ENCODE measurements at places on chromosomes 2 and 18. TPM values are rescaled to one million over a fixed set of nuclear protein-coding genes. Genes with fewer than 3 reads are reported as not detected.

The KCNJ3 gene
- 0.04 TPM for polyA plus RNA-seq

- DNase-seq = no peak
These were observed 96.4 kb downstream of the ITGB1BP1 start for GRCh38 chr2:9326975-9327374.

DNA sequence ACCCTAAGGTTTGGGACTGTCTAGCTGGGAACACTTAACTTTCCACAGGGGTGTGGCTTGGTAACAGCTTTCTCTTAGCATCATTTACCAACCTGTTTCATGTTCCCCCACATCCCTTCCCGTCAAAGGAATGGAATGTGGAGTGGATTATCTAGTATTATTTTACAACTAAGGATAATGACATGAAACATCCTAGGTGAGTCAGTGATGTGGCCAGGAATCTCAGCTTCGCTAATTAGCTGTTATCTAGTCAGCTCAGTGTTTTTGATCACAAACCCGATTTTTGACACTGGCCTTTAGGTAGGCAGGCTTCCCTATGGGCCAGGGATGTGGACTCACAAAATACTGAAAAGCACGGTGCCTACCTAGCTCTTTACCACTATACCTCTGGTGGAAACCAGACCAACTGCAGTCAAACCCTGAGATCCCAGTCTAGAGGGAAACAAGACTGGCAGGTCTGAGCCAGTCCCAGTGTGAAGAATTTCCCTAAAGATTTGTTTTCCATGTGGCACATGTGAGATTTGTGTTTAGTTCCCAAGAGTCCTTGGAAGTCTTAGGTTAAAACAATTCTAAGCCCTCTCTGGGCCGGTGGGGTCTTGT is 2.8 kb upstream of the NRP2 start:
- DNase-seq = no peak

DNA sequence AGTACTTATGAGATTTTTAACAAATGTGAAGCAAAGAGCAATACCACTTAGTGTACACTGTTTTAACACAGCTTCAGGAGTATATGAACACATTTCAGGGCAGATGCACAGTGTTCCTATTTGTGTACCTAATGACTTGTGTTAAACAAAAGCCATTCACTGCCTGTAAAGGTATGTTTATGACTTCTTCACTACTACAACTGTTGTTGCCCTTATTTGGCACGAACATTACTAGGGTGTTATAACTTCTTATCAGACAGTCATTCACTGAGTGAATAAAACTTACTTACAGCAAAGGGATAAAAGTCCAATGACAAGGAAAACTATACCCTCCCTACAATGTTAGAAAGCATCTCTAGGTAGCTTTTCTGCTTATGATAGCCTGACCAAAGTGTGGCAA is 85.4 kb upstream of the CAVIN2 start:
- DNase-seq = no peak

GRCh38 chr2:69159986-69160385 is 147.0 kb downstream of the ANTXR1 start:
- DNase-seq = no peak

DNA sequence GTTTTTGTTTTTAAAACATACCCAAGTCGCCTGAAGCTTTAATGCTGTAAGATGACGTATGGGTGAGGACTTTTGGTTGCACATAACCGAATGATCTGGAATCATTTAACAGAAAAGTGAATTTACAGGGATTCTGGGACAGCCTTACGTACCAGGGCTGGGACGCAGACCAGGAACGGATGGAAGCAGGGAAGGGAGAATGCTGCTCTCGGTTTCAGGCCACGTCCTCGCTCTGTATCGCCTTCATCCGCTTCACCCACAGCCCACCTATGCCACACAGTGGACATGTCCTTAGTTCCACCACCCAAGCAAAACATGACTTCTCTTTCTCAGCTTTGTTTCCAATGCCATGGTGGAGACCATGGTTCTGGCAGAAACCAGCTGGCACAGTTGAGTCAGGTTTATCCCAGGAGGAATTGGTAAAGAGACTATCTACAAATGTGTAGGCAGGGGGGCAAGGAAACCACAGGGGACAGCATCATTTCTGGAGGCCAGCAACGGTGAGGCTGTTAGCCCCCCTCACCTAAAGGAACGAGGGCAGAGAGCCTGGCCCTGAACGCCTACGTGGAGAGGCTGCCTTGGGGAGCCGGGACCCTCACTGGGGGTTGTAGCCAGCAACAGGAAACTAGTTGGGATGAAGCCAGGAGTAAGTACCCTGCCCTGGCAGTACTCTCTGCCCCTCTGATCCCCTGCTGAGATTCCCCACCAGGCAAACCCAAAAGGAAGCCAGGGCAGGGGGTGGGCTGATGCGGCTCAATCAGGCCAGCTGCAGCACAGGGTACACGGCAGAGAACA is 132.5 kb downstream of the NDUFA10 start:
- no peak for DNase-seq

The FN1 gene
- 40.3 TPM for polyA plus RNA-seq

DNA sequence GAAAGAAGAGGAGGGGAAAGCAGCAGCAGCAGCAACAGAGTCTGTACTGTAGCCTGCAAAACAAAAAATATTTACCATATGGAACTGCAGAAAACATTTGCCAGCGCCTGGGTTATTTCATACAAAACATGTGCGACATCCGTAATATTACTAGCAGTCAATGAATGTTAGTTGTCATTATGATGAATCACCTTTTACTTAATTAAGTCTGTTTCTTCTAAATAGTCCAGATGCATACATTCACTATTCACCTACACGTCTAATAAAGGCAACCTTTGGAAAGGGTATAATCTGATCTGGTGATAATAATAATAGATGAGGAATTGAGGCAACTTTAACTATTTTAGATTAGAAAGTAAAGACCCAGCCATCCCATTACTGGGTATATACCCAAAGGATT is 426.3 kb upstream of the ST6GAL2 start:
- no peak for DNase-seq

DNA sequence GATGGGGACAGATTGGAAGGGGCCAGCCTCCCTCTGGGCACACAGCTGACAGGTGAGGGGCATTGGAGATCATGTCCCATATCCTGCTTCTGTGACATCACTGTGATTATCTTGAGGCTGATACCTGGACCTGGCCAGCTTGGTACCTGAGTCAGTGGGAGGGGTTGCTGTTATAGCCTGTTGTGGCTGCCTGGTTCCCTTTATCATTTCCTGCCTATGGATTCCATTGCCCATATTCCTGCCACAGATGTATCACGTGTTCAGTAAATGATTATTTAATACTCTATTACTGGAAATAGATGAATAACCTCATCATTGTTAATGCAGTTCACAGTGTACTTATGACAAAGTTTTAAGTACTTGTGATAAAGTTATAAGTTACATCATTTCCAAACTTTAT is 7.8 kb upstream of the SCYGR1 start:
- DNase-seq = no peak

GRCh38 chr2:29527947-29528346 is 393.4 kb downstream of the ALK start:
- DNase-seq = no peak

- no peak for DNase-seq
These were observed 87.6 kb downstream of the RBBP8 start for GRCh38 chr18:23020555-23021294.

GRCh38 chr2:220847589-220847988 is 724.5 kb downstream of the EPHA4 start:
- DNase-seq = no peak

DNA sequence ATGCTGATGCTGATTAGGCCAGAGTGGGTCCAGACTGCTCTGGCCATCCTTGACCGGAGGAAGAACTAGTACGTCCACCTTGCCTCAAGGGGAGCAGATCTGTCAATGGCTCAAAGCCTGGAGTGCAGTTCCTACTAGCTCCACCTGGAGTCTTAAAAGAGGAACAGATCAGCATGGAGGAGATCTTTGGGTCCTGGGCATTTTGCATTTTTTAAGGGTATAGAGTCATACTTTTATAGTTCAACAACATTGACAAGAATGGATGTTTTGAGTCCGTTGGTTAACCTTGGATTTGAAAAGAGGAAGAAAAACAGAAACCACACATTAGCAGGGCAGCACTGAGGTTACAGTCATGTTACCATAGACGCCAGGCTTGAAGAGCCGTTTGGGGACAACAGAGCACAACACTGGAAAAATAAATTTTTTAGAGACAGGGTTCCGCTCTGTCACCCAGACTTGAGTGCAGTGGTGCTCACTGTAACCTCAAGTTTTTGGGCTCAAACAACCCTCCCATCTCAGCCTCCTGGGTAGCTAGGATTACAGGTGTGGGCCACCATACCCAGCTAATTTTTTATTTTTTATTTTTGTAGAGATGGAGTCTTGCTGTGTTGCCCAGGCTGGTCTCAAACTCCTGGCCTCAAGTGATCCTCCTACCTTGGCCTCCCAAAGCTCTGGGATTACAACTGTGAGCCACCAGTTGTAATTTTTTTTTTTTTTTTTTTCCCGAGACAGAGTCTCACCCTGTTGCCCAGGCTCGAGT is 78.5 kb downstream of the PRKCE start:
- DNase-seq = no peak

DNA sequence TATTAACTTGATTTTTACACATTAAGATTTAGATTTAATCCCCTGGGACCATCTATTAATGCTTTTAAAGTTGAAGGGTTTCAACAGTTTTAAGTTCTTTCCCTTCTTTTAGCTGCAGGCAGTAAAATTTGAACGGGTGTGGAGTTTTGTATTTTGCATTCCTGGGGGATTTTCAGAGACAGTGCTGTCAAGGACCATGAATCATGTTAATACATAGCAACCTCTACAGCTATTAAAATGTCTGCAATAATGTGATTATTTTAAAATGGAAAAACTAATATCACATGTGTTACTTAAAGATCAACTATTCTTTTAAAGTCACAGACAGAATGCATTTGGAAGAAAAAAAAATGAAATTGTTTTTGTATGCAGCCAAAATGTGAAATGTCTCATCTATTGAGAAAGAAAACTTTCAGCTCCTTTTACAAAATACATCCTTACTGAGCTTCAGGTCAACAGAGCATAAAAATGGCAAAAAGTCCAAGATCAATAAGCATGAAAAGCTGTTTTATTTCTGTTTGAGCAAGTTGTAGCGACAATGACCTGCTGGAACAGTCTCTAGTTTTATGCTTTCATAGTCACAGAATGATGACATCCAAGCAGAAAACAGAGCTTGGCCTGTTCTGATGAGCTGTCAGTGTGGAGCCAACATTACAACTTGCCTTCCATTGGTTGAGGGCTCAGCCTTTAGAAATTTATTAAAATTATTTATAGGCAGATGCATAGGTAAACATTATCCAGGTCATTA is 21.6 kb upstream of the ZNF521 start:
- no peak for DNase-seq

GRCh38 chr18:21453511-21453901 is 147.0 kb downstream of the ESCO1 start:
- DNase-seq = peak; percentile 76

DNA sequence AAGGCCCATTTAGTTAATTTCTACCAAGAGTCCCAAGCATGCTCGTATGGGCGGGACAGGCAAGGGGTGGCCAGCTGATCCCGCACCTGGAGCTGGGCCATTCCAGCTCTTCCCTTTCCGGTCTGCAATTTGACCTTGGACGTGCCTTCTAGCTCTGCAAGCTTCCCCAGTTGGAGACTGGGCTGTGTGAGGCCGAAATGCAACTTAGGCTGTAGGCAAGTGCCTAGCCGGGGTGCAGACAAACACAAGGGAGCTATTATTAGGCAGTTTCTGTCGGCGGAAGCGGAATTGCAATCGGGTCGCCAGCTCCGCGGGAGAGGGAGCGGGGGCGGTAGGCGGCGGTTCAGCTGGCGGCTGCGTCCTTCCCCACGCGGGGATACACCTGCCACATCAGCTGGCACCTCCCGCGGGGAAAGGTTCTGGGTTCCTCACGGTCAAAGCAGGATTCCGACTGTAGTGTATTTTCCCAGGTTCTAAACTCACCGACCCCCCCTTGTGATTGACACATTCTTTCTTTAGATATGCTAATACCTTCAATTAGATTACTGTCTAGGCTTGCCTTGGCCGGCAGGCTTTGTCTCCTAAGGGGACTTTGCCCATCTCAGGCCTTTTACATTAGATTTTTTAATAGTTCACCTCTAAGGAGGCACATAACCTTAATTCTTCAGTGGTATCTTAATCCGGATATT is 17.1 kb upstream of the ZNF532 start:
- DNase-seq = peak; percentile 30

DNA sequence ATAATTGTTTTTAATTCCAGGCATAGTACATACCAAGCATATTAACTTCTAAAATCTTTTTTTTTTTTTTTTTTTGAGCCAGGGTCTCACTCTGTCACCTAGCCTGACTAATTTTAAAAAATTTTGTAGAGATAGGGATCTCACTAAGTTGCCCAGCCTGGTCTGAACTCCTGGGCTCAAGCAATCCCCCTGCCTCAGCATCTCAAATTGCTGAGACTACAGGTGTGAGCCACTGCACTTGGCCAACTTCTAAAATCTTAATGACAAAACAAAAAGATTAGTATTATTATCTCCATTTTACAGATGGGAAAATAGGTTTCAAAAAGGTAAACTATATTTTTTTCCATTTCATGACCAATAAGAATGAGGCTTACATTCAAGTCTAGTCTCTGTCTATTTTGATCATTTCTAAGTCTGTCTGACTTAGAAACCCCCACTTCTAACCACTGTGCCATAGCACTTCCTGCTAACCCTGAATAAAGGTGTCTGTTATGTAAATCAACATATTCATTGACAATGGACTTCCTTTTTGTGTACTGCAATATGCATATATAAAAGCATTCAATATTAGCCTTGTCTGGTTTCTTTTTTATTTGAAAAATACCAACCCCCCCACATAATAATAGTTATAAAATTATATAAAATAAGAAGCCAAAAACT is 28.7 kb upstream of the ZEB2 start:
- DNase-seq = no peak

DNA sequence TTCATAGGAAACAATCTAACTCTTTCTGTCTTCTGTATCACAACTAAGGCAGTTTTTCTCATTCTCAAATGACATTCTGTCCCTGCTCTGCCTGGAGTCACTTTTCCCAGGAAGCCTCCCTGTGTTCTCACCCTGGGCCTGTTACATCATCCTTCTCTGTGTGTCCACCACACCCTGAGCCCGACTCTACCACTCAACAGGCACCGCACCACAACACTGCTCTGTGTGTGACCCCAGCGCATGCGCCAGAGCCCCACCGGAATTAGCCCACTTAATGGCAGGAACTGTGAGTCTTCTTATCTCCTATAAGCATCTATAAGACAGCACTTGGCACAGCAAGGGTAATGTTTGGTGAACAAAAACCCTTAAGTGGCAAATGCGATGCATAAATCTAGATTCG is 32.3 kb downstream of the TGFBRAP1 start:
- DNase-seq = no peak
